ENCODE measurements at places on chromosomes 12 and 14.
A peak's percentile ranks its signal among the peaks of the same experiment; 100 is the strongest.

DNA sequence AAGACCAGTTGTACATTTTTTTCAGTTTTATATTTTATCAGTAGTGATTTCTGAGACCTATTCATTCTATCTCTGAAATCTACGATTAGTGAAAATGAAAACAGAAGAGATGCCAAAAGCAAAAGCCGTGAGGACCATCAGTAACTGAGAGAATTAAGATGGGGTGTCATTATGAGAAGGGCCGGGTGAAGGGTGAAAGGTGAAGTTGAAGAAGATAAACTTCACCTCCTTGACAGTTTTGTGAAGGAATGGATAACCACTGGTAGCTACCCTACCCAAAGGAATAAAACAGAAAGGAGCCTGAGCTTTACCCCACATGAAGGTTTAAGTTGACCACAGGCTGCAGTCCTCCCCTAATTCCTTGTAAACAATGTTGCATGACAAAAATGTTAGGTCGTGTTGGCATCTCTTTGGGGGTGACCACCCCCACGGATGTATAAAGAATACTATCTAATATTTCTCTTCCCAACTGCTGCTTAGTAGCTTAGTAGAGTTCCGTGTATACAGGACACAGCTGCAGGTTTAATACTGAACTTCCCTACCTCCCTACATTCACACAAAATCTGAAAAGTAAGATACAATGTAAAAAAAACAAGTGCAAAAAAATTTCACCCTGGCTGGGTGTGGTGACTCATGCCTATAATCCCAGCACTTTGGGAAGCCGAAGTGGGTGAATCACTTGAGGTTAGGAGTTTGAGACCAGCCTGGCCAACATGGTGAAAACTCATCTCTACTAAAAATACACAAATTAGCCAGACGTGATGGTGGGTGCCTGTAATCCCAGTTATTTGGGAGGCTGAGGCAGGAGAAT, 23.9 kb downstream of the GPR19 start:
- DNase-seq: peak; percentile 55

GRCh38 chr14:20935303-20935984, 19.8 kb upstream of the RNASE2 start:
- no peak for DNase-seq

- DNase-seq: no peak
Measured at GRCh38 chr12:45833401-45833800, 103.9 kb downstream of the ARID2 start.

DNA sequence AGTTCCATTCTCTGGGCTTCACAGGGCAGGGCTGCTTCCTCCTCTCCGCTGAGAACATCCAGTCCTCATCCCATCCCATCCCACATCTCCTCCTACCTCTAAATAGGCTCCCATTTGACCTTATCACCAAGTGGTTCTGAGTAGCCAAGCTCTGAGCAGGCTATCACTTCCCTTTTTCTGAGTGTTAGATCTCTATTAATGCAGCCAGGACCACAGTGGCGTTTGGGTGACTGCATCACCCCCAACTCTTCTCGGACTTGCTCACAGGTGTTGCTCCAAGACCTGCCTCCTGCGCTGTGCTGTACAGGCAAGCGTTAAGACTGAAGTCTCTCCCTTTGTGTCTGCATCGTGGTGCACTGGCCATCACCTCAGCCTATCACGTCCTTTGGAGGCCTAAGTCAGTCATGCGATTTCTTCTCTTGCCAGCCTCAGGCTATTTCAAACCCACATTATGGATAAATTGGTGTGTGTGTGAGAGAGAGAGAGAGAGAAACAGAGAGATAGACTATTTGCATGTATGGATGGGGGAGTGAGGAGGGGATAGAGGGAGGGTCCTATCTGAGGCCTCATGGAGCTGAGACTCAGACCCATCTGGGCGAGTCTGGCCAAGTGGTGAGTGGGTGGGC, 12.4 kb upstream of the HHIPL1 start:
- DNase-seq: no peak

DNA sequence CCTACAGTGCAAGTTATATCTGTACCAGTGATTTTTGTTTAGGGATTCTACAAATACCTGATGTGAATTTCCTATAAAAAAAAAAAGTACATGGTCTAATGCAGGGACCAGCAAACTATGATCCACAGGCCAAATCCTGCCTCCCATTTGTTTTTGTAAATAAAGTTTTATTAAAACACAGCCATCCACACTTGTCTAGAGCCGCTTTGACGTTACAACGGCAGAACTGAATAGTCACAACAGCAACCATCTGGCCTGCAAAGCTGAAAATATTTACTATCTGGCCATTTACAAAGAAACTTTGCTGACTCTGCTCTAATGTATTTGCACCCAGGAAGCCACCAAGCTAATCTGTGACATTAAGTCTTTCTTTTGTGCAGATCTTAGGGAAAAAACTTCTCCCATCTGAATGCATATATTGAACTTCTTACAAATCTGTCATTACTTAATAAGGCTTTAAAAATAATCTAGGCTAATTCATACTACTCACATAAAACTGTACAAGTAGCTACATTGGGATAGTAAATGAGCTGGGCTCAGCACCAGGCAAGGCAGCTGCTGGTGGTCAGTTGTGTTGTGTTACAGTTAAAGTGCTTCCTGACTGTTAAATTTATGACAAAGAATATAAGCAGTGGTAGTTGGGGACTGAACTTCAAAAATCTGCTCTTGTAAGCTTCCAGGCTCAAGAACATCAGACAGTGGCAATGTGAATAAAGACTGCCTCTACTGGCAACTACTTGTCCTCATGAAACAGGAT, 303.3 kb downstream of the MED13L start:
- DNase-seq: no peak

Measured in fibroblast of skin of abdomen (primary cell).